ENCODE measurements at places on chromosomes 5 and 9. TPM values are rescaled to one million over a fixed set of nuclear protein-coding genes. Genes with fewer than 3 reads are reported as not detected.

CCL21 gene
- 0.44 TPM for total RNA-seq

EPB41L4B gene
- 0.44 TPM for total RNA-seq

FBLL1 gene
- 1.1 TPM for total RNA-seq

VCAN gene
- 0.60 TPM for total RNA-seq

RNF208 gene
- total RNA-seq, result 0.22 TPM

LCN1 gene
- not detected for total RNA-seq

ARL14EPL gene
- total RNA-seq, result under 0.01 TPM

SHISAL2B gene
- total RNA-seq, result not detected

SLC6A19 gene
- not detected for total RNA-seq

CER1 gene
- not detected for total RNA-seq

IL17B gene
- total RNA-seq, result not detected

LHX3 gene
- not detected for total RNA-seq

SLC6A18 gene
- total RNA-seq, result not detected

C5 gene
- total RNA-seq, result 0.60 TPM

FGD3 gene
- total RNA-seq, result not detected

PCDHB15 gene
- 1.4 TPM for total RNA-seq

ADAMTS6 gene
- 52.2 TPM for total RNA-seq

CCDC127 gene
- 3.1 TPM for total RNA-seq

UBQLN1 gene
- total RNA-seq, result 69.5 TPM

CPLANE1 gene
- 13.3 TPM for total RNA-seq

COL5A1 gene
- total RNA-seq, result 8.3 TPM

BARX1 gene
- total RNA-seq, result not detected

SLC45A2 gene
- total RNA-seq, result under 0.01 TPM

PLCXD3 gene
- 0.20 TPM for total RNA-seq

CEP78 gene
- total RNA-seq, result 8.7 TPM

IFNA13 gene
- total RNA-seq, result not detected
